ENCODE measurements at places on chromosomes 11 and 22.

GRCh38 chr11:119726150-119726553 lies 2.8 kb downstream of the NECTIN1 start:
- no peak for DNase-seq

GRCh38 chr11:74000307-74001133 lies 8.4 kb downstream of the UCP3 start:
- no peak for DNase-seq

- DNase-seq, result no peak
These were observed 163.8 kb downstream of the FAT3 start for GRCh38 chr11:92388380-92388779.

DNA sequence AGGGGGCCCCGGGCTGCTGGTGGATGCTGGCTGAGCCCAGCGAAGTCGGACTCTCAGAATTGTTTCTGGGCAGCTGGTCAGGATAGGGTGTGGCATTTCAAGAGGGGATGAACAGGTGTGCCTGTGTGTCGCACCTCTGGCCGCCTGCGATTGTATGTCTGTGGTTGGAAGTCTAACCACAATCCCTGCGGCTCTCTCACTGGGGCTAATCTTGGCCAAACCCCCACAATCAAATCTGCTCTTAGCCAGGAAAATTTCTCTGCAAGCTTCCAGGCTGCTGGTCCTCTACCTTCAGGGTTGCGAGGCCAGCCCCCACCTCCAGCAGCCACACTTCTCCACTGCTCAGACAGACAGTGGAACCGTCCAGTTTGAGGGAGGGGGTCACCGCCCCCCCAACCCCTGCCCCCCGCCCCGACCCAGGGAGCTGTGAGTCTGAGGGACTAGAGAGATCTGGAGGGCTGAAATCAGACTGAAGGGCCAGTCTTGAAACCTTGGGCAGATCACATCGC lies 953 bp downstream of the ATG16L2 start:
- no peak for DNase-seq

- no peak for DNase-seq
These were observed 45.6 kb downstream of the IGLL5 start for GRCh38 chr22:22933100-22933806.

GRCh38 chr11:110951037-110951949 lies 239.1 kb upstream of the ARHGAP20 start:
- no peak for DNase-seq

- no peak for DNase-seq
These were observed 300.1 kb downstream of the BUD13 start for GRCh38 chr11:116472651-116473050.

GRCh38 chr22:28379075-28379779 lies 300.4 kb downstream of the TTC28 start:
- no peak for DNase-seq

- no peak for DNase-seq
These were observed 58.3 kb downstream of the FAM168A start for GRCh38 chr11:73539506-73540084.

Measured in hindlimb muscle (tissue), 1 donor.